Fibroblast of gingiva (primary cell): ENCODE measurements at places on chromosomes 2 and 18.

DNA sequence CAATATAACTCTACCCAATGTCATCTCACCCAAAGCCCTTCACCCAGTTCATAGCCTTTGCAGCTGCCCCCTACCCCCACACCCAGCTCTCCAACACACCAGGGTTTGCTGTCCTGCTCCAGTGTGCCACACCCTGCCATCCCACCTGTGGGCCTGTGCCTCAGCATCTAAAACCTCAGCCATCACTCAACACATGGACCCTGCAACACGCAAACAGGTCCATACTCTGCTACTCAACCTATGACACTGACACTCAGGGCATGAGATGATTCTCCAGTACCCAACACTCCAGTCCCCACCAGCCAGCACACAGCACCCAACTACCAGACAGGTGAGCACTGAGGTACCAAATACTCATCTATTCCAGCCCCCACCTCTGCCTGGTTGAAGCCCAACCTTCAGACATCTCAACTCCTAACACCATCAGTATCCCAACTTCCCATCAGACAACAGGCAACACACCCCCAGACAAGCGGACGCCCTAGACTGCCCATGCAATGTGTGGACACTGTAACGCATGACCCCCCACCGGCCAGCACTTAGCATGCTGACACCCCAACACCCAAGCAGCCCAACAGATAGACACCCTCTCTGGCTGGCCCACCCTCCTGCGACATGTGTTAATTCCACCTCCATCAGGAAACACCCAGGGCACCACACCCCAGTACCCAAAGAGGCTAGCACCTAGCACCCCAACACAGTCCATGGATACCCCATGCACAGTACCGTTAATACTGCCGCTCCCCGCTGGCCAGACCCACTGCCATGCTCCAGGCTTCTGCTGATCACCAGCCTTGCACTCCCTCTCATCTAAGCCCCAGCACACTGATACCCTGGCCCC lies 25.0 kb downstream of the ZAP70 start:
- DNase-seq: no peak

GRCh38 chr2:85243101-85244072 lies 84.4 kb downstream of the TGOLN2 start:
- DNase-seq: no peak

GRCh38 chr2:128198656-128199055 lies 107.7 kb downstream of the UGGT1 start:
- DNase-seq: no peak

DNA sequence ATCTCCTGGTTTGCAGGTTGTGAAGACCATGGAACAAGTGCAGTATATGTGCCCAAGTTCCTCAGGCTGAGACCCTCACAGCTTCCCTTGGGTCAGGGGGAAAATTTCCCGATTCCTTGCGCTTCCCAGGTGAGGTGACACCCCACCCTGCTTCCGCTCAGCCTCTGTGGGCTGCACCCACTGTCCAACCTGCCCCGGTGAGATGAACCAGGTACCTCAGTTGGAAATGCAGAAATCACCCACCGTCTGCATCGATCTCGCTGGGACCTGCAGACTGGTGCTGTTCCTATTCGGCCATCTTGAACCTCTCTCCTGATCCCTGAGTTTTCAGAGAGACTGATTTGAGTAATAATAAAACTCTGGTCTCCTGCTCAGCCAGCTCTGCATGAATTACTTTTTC lies 30.6 kb downstream of the CHCHD5 start:
- no peak for DNase-seq

- no peak for DNase-seq
Measured at GRCh38 chr2:69693059-69693774, 48.7 kb upstream of the ANXA4 start.

DNA sequence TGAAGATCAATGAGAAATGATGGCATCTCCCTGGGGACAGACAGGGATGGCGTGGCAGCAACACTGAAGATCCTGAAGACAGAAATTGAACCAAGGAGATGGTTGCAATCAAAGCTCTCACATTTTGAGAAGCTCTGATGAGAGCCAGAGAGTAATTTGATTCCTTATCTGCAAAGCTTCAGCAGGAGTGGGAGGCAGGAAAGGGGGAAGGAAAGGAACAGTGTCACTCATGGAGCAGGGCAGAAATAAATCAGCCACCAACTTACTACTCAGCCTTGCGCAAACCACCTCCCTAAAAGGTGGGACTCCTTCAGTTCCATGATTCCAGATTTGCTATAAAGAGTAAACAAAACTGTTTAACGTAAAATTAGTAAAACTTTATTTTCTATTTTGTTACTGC lies 119.2 kb downstream of the CACNB4 start:
- no peak for DNase-seq
